Naive B cell (primary cell): ENCODE measurements at places on chromosomes 1 and 21.

DNA sequence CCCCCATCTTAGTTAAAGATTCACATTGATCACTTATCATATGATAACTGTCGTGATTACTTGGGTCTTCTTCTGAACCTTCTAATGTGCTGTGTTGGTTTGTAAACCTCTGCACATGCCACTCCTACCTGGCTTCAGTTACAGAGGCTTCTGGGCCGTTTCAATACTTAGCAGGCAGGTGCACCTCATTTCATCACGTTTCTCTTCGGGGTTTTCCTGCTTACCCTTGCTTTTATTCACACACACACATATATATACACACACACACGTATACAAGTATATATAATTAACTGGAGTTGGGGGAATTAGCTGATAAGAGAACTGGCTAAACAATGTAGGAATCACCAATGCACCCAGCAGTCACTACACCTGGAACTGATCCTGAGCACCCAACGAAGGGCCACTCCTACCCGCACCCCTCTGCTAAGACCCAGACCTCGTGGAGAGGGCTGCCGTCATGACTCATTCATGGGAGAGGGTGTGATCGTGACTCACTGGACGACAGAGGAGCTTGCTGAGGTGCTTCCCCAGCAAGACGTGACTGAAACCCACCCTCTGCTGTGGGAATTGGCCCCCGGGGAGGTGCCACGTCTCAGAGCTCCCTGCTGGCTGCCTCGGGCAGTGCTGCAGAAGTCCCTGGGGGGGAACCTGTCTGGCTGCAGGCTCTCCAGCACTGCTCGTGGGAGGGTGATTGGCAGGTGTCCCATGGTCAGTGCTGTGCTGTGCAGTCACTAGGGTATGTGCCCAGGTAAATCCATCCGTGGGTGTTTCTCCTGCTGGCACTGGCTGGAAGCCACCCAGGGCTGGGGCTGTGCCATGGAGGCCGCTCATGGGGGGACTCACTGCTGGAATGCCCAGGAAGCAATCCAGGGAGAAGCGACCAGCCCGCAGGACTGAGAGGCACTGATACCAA lies 166.6 kb downstream of the DYRK1A start:
- no peak for DNase-seq

GRCh38 chr1:15137809-15138208 lies 15.7 kb upstream of the TMEM51 start:
- DNase-seq, result no peak

DNA sequence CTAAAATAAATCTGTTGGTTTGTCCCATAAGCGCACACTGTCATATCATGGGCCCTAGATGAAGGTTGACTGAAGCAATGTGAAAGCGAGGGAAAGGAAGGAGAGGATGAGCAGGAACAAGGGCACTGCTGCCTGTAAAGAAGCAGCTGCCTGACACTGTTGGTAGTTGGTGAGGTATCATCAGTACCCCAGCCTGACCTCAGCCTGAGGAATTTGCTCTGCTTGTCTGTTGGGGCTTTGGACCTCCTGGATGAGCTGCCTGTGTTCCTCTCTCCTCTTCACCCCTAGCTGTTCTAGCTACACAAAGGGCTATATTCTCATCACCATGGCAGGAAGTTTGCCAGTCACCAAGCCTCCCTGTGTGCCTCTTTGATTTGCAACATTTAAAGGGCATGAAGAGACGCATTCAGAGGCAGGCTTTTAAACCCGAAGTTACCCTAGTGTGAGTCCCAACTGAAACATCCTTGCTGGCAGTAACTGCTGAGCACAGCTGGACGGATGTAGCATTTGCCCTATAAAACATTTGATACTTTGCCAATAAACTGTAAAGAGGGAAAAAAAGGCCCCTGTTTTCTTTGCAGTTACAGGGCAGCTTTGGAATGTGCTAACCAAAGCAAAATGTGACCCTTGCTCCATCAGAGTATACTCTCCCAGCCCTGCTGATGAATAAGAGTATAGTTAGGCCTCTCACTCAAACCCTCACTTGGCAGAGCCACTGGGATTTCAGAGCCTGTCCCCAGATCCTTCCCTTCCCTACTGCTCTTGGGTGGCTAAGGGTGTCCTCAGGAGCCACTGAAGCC lies 22.2 kb upstream of the SPATA6 start:
- no peak for DNase-seq

- no peak for DNase-seq
Observed at GRCh38 chr1:228370941-228371740, 35.5 kb downstream of the TRIM11 start.
